CD4-positive, alpha-beta T cell treated with Interleukin-2 at 100 ng/mL for 4 hours (primary cell): ENCODE measurements at places on chromosomes 6 and 20.

- no peak for DNase-seq
Measured at GRCh38 chr6:35585658-35586057, 73.0 kb upstream of the TULP1 start.

DNA sequence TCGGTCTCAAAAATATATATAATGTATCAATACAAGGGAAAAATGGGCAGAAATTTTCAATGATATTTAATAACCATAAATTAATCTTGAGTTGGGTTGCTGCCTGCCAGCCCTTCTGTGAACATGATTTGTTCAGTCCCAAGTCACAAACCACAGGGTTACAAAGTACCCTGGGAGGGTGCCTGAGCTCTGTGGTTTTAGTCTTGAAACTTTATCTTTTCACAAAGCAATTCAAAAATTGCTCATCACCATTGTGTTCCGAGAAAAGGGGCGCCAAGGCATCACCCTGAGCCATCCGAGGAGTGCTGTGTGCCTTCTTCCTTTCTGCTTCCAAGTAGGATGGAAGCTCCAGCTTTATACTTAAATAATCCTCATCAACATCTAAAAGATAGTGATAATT is 141.6 kb upstream of the AKAP12 start:
- no peak for DNase-seq

- DNase-seq: no peak
Measured at GRCh38 chr6:53320964-53321363, 27.8 kb downstream of the ELOVL5 start.

DNA sequence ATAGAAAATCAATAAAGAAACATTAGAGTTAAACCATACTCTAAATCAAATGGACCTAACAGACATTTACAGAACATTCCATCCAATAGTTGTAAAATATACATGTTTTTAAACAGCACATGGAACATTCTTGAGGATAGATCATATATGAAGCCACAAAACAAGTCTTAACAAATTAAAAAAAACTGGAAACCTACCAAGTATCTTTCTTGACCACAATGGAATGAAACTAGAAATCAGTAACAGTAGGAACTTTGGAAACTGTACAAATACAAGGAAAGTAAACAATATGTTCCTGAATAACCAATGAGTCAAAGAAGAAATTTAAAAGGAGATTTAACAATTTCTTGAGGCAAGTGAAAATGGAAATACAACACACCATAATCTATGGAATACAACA is 91.2 kb upstream of the GLP1R start:
- no peak for DNase-seq

DNA sequence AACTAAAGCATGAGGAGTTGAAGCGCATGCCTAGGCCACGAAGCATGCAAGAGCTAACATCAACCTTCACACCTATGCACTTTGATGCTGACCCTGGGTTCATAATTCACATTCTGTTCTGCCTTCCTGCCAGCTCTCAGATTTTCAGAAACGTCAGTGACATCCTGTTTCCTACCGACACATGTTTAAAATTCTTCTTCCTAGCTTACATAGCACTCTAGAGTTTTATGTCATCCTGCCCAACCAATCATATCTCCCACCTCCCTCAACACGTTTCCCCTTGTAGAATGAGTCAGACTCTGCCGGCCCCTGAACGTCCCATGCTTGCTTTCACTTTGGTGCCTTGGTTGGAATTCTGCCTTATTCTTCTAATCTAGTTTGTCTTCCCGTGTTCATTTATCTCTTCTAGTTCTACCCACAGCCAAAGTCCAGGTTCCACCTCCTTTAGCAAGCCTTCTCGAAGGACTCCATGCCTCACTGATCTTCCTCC is 97.2 kb upstream of the MAP7 start:
- DNase-seq: peak; percentile 72

DNA sequence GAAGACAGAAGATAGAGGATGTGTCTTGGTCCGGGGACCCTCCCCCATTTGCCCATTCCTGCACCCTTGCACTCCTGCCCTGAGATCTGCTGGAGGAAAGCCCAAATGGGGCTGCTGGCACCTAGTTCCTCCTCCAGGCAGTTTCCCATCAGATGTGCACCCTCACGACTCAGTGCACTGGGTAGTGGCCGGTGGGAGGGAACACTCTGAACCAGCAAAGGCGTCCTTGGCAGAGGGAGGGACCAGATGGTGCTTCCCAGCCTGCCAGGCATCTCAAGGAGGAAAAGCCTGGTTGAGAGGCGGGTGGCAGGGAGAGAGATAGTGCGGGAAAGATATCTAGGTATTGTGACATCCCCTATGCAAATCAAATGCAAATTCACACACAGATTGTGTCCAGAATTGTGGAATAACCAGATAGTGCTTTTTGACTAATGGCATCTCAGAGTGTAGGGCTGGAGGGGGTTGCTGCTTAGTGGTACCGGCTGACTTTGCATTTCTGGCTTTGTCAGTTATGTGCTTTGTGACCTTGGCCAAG is 19.5 kb downstream of the TMEM151B start:
- no peak for DNase-seq
